ENCODE measurements at places on chromosomes 16 and 17.

GRCh38 chr16:24988129-24988518 is 27.0 kb downstream of the ARHGAP17 start:
- DNase-seq = no peak

DNA sequence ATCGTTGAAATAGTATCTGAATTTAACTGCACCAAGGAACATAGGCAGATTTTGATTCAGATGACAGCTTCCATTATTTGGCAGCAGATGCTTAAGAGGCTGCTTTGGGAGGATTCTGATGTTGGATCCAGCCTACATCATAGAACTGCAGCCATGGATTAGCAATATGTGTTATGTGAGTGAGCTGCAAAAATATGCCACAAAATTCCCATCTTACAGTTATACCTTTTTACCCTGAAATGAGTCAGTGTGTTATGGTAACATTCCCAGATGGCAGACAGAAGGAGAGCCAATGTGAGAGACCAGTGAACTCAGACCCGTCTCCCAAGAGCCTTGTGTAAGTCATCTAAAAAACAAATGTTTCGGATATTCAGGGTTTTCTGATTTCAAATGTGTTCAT is 206.1 kb downstream of the CDH13 start:
- no peak for DNase-seq

- no peak for DNase-seq
These were observed 161.4 kb upstream of the C16orf82 start for GRCh38 chr16:26905336-26905735.

- DNase-seq = no peak
These were observed 439 bp upstream of the TMEM231 start for GRCh38 chr16:75556431-75556950.

DNA sequence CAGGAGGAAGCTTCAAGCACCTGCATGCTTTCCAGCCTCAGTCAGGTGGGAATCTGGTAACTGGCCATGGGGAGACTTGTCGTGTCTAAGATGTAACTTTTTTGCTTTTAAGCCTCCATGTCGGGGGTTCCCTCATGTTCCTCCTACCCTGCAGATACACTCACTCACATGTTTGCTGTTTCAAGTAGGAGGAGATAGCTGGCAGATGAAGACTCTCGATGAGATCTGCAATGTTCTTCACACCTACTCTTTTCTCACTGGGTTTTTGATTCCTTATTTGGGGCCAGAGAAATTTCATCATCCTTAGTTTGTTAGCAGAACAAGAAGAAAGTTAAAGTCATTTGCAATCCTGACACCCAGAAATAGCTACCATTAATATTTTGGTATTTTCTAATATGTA is 24.7 kb downstream of the UTP4 start:
- DNase-seq = no peak

DNA sequence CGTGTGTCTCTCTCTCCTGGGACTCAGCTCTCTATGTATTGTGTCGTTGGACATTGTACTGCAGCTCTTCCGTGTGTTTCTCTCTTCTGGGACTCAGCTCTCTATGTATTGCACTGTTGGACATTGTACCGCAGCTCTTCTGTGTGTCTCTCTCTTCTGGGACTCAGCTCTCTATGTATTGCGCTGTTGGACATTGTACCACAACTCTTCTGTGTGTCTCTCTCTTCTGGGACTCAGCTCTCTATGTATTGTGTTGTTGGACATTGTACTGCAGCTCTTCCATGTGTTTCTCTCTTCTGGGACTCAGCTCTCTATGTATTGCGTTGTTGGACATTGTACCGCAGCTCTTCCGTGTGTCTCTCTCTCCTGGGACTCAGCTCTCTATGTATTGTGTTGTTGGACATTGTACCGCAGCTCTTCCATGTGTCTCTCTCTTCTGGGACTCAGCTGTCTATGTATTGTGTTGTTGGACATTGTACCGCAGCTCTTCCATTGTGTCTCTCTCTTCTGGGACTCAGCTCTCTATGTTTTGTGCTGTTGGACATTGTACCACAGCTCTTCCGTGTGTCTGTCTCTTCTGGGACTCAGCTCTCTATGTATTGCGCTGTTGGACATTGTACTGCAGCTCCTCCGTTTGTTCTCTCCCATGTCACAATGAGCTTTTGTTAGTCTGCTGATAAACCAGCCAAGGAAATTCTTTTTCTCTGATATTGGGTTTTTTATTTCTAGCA is 84.8 kb downstream of the RPTOR start:
- DNase-seq = no peak

- DNase-seq = no peak
These were observed 14.3 kb upstream of the PRKAR1A start for GRCh38 chr17:68497885-68498319.

DNA sequence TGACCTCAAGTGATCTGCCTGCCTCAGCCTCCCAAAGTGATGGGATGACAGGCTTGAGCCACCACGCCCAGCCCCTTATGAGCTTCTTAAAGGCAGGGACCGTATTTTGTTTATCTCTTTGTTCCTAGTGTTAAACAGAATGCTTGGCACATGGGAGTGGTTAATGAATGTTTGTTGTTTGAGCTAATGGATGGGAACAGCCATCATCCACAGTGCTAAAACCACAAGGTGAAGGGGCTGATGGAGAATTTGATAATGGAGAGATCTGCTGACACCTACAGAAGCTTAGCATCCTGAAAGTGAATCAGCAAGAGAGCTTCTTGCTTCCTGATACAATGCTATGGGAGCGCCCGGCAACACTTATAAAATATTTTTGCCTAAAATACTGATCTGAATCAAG is 8.6 kb upstream of the CDH1 start:
- no peak for DNase-seq

DNA sequence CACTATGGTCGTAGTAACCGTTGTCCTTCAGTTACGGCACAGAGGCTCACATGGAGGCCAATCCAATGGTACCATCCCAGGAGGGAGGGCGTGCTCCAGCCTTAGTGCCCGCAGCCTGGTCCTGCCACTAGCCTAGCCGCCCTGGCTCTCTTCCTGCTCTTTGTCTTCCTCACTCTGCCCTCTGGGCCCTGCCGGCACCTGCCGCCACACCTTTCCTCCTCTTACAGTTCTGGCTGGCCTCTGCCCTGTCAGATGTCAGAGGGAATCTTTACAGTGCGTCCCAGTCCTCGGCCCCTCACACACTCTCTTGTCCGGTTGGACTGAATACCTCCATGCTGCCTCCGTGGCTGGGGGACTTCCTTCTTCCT is 23.4 kb downstream of the GINS2 start:
- DNase-seq = no peak

DNA sequence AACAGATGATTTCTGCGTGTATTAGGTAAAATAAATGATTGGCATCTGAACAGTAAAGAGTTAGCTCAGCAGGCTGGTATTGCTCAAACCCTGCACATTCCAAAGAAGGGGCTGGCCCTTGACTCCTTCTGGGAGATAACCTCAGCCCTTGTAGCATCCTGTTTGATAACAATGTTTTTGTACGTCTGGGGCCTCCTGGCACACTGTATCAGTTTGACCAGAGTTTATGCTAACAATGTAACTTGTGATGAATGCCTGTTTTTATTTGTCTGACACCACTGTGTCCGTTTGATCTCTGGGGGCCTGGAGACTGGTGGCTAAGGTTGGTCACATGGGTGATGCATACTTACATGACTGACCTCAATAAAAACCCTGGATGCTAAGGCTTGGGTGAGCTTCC is 43.8 kb upstream of the NDRG4 start:
- no peak for DNase-seq

DNA sequence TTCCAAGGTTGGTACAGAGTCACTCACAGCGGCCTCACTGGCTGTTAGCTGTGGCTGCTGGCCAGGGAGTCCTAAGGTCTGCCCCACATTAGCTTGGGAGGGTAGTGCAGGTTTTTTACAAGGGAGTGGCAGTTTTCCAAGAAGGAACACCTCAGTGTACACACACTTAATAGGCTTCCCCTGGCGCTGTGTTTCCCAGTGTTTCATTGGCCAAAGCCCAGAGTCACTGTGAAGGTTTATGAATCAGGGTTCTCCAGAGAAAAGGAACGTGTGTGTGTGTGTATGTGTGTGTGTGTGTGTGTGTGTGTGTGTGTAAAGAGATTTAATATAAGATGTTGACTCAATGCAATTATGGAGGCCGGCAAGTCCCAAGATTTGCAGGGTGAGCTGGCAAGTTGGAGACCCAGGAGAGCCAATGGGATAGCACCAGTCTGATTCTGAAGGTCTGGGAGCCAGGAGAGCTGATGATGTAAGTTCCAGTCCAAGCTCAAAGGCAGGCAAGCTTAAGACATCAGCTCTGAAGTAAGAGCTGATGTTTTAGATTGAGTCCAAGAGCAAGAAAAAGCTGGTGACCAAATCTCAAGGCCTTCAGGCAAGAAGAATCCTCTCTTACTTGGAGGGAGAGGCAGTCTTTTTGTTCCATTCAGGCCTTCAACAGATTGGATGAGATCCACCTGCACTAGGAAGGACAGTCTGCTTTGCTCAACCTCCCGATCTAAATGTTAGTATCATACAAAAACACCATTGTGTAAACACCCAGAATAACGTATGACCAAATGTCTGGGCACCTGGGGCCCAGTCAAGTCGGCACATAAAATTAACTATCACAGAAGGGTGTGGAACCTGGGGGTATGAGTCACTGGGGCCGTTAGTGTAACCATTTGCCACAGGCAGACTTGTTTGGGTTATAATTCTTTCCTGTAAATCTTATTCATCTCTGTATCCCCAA is 206.8 kb downstream of the PRKCA start:
- no peak for DNase-seq

DNA sequence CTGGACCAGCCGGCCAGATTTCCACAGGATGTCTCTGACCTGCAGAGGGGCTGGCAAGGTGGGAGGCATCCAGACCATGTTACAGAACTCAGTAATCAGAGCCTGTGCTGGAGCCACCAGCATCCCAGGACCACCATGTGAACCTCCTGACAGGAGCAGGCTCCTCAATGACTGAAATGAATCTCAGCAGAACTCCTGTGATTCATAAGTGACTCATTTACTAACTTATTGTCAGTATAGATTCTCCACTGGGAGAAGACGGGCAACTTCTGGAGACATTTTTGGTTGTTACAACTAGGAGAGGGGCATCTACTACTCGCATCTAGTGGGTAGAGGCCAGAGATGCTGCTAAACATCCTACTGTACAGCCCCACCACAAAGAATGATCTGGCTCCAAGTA is 3.1 kb upstream of the WWOX start:
- DNase-seq = no peak

GRCh38 chr16:57054338-57054737 is 38.0 kb upstream of the CPNE2 start:
- no peak for DNase-seq

GRCh38 chr16:66154801-66155200 is 211.7 kb upstream of the CDH5 start:
- DNase-seq = no peak

DNA sequence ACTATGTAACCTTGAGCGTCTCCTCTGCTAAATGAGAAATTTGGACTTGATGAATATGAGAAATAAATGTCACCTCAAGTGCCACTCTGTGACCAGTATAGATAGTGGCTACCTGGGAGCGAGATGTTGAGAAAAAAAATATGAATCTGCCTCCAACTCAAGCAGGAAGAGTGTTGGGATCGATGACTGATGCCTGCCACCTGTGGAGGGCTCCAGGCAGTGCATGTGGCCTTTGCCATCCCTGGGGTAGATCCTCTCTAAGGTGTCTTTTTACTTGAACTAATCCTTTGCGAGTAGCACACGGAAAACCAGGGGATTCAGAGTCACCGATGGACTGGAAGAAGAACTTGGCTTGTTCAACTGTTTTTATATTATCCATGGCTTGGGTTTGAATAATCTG is 9.4 kb downstream of the CCDC182 start:
- DNase-seq = no peak

GRCh38 chr17:14080847-14081251 is 11.5 kb downstream of the COX10 start:
- DNase-seq = no peak

GRCh38 chr16:51816929-51817328 is 665.9 kb upstream of the SALL1 start:
- no peak for DNase-seq

DNA sequence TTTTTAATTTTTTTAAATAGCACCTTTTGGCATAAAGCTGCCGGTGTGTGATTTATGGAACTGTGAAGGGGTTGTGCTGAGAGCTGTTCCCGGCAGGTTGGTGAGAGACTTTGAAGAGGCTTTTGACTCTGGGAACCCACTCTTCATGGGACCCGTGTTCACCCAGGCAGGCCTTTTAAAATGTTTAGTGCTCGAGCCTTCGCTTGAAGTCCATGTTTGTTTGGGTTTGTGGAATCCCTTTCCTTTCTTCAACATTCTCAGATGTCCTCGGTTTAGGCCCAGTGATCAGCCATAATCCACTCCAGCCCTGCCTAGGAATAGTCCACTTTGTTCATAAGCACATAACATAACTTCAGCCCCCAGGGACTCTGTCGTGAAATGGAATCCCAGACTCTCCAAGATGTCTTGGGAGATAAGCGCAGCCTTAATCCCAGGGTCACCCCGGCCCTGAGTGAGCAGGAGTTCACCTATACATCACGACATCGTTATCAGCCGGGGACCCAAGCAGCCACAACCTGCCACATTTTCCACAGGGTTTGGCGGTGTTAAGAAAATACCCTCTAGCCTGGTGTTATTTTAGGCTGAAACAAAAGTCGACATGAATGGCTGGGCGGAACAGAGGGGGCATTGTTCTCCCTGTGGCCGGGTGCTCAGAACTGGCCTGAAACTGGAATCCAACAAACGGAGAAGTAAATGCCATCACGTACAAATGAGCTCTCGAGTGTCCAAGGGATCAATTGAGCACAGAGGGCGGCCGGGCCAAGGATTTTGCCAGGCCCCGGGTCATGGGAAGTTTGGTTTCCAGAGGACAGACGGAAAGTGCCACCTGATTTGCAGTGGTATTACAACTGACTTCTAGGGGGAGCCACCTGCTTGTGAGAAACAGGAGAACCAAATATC is 145.7 kb upstream of the IRX3 start:
- no peak for DNase-seq

DNA sequence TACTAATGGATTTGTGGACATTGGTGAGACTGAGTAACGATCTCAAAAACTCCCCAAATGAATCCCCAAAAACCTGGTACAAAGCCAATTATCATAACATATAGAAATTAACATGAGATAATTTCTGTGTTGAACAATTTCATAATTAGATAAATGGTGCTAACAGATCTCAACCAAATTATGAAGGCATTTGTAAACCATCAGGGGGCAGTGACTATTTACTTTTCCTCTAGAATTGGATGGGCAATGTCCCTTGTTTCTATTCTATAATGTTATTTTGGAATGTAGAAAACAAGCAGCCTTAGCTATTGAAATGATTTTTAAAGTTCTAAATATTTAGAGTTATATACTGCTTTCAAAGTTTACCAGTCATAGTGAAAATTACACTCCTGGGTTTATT is 57.8 kb downstream of the MYH10 start:
- no peak for DNase-seq

DNA sequence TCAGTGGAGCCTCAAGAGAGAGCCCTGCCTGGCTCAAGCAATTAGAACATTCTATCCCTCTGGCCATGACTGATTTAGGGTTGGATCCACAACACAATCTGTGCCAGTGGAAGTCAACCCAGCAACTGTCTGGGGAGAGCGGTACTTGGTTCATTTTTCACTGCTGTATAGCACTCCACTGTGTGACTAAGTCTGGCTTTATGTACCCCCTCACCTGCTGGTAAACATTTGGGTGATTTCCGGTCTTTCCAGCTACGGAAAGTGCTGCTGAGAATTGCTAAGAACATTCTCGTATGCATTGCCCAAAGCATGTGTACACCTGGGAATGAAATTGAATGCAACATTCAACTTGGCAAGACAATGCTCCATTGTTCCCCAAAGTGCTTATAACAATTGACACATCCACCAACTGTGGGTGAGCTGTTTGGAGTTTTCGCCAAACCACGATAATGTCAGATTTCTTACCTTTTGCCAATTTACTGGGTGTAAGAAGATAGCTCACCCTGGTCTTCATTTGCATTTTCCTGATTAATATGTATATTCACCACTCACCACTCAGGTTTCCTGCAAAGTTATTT is 63.5 kb upstream of the MED9 start:
- no peak for DNase-seq

Data from hypothalamus (tissue), 51 donors.